Lower leg skin (tissue), 4 donors: ENCODE measurements at places on chromosomes 5 and 9. TPM values are rescaled to one million over a fixed set of nuclear protein-coding genes. Genes with fewer than 3 reads are reported as not detected.

DNA sequence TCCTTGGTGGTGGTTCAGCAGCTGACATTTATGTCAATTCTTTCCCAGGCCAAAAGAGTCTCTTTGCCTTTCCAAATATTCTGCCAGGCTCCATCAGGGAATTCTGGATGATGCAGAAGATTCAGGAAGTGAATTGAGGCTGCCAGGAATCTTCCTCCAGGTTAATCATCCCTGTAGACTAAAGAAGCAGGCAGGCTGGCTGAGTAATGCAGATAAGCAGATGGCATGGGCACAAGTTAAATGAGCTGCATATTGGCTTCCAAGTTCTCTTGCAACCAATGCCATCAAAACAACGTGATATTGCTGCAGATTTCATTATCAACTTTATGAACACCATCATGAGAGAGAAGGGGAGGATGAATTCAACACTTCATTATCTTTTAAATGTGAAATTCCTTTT, 324.5 kb downstream of the KCNN2 start:
- DNase-seq = no peak

DNA sequence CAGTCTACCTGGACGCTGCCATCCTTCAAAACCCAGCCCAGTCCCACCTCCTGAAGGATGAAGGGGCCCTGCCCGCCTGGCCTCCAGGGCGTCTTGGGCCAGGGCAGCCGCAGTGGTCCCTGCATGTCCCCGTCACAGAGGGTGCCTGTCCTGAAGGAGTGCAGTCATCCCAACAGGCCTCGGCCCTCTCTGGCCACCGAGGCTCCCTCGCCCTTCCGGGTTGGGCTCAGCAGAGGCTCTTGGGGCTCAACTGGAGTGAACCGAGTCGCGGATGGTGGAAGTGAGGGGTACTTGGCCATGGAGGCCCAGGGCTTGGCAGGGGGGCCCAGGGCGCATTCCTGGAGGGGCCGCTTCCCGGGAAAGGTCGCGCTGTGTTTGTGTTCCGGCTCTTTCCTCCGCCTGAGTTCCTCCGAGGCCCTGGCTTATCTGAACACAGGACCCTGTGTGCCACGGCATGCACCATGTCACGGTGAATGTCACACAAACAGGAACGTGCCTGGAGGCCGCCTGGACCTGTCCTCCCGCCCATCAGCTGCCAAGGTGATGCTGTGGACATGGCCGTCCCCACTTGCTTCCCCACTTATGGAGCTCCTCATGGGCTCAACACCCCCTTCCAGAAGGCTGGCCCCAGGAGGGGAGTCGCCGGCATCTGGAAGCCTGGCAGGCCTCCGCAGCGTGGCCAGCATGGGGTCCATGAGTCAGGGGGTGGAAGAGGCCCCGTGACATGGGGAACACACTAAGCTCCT, 25.7 kb upstream of the OBP2B start:
- DNase-seq = peak; percentile 81

DNA sequence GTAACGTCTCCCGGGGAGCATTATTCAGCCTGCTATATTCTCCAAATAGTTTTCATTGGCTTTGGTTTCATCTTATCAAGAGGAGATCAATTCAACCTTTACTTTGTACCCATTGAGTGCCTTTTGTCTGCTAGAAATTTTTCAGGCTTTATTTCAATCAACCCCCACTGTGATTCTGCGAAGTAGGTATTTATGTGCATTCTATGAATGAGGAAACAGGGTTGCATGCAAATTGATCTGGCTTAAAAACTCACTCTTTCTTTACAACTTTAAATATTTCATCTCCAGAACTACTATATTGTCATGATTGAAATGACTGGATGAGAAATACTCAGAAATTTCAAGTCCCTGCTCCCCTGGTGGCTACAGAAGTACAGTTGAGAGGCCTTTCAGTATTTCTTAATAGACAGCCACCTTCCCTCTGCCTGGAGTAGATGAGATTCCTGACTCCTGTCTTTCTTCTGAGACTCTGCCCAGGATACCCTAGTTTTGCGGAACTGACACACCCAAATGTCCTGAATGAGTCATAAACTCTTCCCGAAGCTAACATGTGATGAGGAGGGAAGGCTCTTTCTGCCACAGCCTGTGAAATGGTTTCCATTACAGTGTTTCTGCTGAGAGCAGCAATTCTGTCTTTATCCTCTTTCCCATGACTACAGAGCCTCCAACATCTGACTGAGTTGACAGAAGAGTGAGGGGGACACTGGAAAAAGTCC, 52.6 kb upstream of the TNC start:
- no peak for DNase-seq

- no peak for DNase-seq
These were observed 50.3 kb downstream of the RAD23B start for GRCh38 chr9:107333363-107333762.

DNA sequence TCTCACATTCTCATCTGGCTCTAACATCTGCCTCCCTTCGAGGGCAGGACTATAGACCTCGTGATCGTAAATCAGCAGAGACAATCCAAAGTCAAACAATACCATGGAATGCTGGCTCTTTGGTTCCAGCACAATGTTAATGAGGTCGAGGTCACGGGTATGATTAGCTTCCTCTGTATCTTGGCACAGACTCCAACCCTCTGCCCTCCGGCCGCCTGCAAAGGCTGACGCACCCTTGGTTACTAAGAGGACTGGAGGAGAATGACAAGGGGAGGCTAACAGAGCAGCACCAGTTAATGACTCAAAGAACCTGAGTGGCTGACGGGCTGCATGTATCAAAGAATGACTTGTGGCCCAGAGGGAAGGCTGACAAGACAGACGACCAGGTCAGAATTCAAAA, 10.1 kb downstream of the LHFPL2 start:
- DNase-seq = peak; percentile 62

DNA sequence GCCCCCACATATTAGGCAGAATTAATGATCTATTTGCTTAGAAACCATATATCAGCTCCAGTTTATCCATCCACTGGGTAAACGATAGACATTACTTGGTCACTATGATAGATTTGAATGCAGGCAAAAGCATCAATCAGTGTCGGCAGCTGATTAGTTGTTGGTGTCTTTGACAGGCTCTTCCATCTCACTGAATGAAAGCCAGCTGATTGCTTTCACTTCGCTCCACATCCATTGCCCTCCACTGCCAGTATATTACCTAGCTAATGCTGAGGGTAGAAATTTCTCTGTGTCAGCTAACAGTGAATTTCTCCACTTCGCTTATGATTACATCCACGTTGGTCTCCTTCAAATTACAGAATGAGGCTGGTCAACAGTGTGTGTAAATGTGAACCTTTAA, 821.3 kb upstream of the TYRP1 start:
- DNase-seq = no peak

- DNase-seq = no peak
These were observed 69.7 kb downstream of the ZSWIM6 start for GRCh38 chr5:61401726-61402125.

- DNase-seq = no peak
These were observed 12.1 kb downstream of the MELK start for GRCh38 chr9:36584620-36585460.

Gene RASEF
- 4.8 TPM for total RNA-seq

GRCh38 chr9:91092214-91092613, 269.5 kb downstream of the AUH start:
- DNase-seq = no peak

GRCh38 chr9:69932901-69933300, 110.7 kb upstream of the MAMDC2 start:
- DNase-seq = no peak

- peak; percentile 81 for DNase-seq
These were observed 35.8 kb upstream of the LCP2 start for GRCh38 chr5:170333161-170333910.

Gene PTPRD
- total RNA-seq = 4.3 TPM

Gene MARVELD2
- total RNA-seq = 20.9 TPM

DNA sequence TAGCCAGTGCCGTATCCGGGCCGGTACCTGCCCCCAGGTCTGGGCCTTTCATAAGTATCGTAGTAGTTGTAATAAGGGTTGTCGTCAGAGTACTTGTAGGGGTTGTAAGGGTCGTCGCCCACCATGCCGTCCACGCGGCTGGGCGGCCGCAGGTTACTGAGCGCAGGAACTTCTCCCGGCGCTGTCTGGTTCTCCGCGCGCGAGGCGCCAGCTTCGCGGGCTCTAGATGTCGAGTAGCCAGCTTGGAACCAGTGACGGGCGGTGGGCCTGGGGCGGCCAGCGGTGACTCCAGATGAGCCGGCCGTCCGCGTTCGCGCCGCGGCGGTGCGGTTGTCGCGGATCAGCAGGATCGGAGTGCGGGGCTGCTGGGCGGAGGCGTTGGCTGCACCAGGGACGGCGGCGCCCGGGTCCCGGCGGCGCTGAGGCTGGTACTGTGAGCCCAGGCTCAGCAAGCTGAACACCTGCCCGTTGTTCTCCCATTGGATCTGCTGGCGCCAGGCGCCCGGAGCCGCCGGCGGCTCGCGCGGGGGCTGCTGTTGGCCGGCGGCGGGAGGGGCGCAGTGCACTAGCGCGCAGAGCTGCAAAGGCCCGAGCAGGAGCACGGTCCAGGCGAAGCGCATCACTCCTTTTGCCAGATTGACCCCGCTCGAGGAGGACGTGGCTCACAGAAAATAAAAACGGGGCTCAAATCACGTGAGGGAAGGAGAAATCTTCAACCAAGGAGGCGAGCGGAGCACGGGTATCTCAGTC, 518 bp downstream of the LOX start:
- DNase-seq = peak; percentile 88

DNA sequence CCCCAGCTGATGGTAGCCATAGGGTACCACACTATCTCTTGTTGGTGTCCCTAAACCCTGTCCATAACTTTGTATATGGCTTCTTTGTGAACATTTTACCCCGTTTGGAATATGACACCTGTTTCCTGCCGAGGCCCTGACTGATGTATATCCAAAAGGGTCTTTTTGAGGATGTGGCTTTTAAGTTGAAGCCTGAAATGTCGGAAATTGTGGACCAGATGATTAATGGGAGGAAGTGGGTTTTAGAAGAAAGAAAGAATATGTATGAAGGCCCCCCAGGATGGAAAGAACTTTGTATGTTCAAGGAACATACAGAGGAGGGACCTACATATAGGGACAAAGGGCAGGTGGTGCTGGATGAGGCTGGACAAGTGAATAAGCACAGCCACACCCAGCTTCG, 16.7 kb upstream of the TNFSF8 start:
- DNase-seq = no peak

GRCh38 chr9:86459191-86459590, 105.0 kb upstream of the TUT7 start:
- no peak for DNase-seq

Gene ERCC8
- 29.1 TPM for total RNA-seq

DNA sequence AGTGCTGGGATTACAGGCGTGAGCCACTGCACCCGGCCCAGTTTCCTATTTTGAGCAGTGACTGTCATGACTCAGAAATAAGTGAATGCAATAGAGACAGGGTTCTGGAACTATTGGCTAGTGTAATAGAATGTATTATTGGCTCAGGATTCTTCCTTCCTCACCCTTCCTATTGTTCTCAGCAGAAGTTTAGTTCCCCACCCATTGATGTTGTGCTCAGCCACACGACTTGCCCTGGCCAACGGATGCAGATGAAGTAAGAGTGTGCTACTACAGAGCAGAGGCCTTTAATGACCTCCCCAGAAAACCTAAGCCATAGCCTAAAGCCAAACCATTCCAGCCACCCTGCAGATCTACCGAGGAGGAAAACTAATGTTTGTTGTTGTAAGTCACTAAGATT, 287.9 kb downstream of the AGTPBP1 start:
- DNase-seq = peak; percentile 35
